Uterus (tissue), 4 donors: ENCODE measurements at places on chromosomes 13 and 19. TPM values are rescaled to one million over a fixed set of nuclear protein-coding genes. Genes with fewer than 3 reads are reported as not detected.

LHB gene
- not detected for total RNA-seq

ZNF433 gene
- 10.6 TPM for total RNA-seq

IRGQ gene
- total RNA-seq, result 30.4 TPM

CYSLTR2 gene
- total RNA-seq, result 0.59 TPM

KLK7 gene
- 1.1 TPM for total RNA-seq

UNC13A gene
- total RNA-seq, result 0.35 TPM

TEX26 gene
- 1.2 TPM for total RNA-seq

CNN1 gene
- 1,727 TPM for total RNA-seq

C3 gene
- total RNA-seq, result 225 TPM

KIR3DL1 gene
- total RNA-seq, result 0.14 TPM

ZBTB45 gene
- 1.0 TPM for total RNA-seq

DYRK1B gene
- 7.6 TPM for total RNA-seq

ADM5 gene
- total RNA-seq, result 1.3 TPM

RPL28 gene
- 20.7 TPM for total RNA-seq

RINL gene
- 308 TPM for total RNA-seq

FBXL12 gene
- 17.2 TPM for total RNA-seq

SHISA2 gene
- 0.24 TPM for total RNA-seq

- no peak for DNase-seq
- H3K4me3 ChIP-seq, result no peak overlapping the region
- no peaks in the 10 kb centered on the region for H3K4me1 ChIP-seq
- H3K27ac ChIP-seq, result no peak overlapping the region
Measured at GRCh38 chr13:28680541-28680940, 21.6 kb downstream of the POMP start.

- no peaks in the 10 kb centered on the region for H3K36me3 ChIP-seq
- no peak overlapping the region for H3K4me3 ChIP-seq
- H3K27ac ChIP-seq, result no peak overlapping the region
- H3K27me3 ChIP-seq, result no peaks in the 10 kb centered on the region
Measured at GRCh38 chr19:17184371-17184841, 30.8 kb upstream of the USE1 start.

GRCh38 chr13:82136880-82137279 is 1745.4 kb downstream of the SLITRK1 start:
- no peak for DNase-seq
- no peak overlapping the region for H3K4me3 ChIP-seq
- H3K27me3 ChIP-seq, result no peaks in the 10 kb centered on the region
- H3K27ac ChIP-seq, result no peak overlapping the region
- H3K36me3 ChIP-seq, result no peaks in the 10 kb centered on the region

GRCh38 chr13:30151388-30151787 is 156.0 kb downstream of the KATNAL1 start:
- no peaks in the 10 kb centered on the region for H3K4me1 ChIP-seq
- no peaks in the 10 kb centered on the region for H3K27me3 ChIP-seq
- no peak for DNase-seq
- H3K4me3 ChIP-seq, result no peak overlapping the region
- no peak overlapping the region for H3K27ac ChIP-seq

GRCh38 chr19:48000846-48001245 is 6.4 kb downstream of the ELSPBP1 start:
- H3K4me1 ChIP-seq, result no peaks in the 10 kb centered on the region
- no peak overlapping the region for H3K4me3 ChIP-seq
- DNase-seq, result no peak
- H3K27me3 ChIP-seq, result no peaks in the 10 kb centered on the region
- H3K36me3 ChIP-seq, result no peaks in the 10 kb centered on the region
- H3K27ac ChIP-seq, result no peak overlapping the region

GRCh38 chr13:93151277-93151676 is 75.3 kb upstream of the GPC6 start:
- no peak overlapping the region for H3K4me3 ChIP-seq
- no peak for DNase-seq
- H3K36me3 ChIP-seq, result no peaks in the 10 kb centered on the region
- no peaks in the 10 kb centered on the region for H3K4me1 ChIP-seq
- H3K27me3 ChIP-seq, result no peaks in the 10 kb centered on the region

GRCh38 chr13:51562011-51562671 is 22.1 kb upstream of the WDFY2 start:
- H3K27ac ChIP-seq, result no peak overlapping the region
- no peaks in the 10 kb centered on the region for H3K27me3 ChIP-seq
- H3K36me3 ChIP-seq, result no peaks in the 10 kb centered on the region
- no peak for DNase-seq

- DNase-seq, result no peak
- H3K4me1 ChIP-seq, result no peaks in the 10 kb centered on the region
- H3K4me3 ChIP-seq, result no peak overlapping the region
- H3K27me3 ChIP-seq, result no peaks in the 10 kb centered on the region
- no peak overlapping the region for H3K27ac ChIP-seq
- no peaks in the 10 kb centered on the region for H3K36me3 ChIP-seq
Measured at GRCh38 chr13:112182846-112183531, 116.0 kb downstream of the SOX1 start.

- H3K27ac ChIP-seq, result peak overlapping the region; percentile 71
- no peak for DNase-seq
- H3K27me3 ChIP-seq, result no peaks in the 10 kb centered on the region
- H3K36me3 ChIP-seq, result no peaks in the 10 kb centered on the region
Measured at GRCh38 chr13:80133631-80134261, 207.2 kb downstream of the SPRY2 start.

- H3K4me1 ChIP-seq, result no peaks in the 10 kb centered on the region
- H3K4me3 ChIP-seq, result no peak overlapping the region
- DNase-seq, result no peak
Measured at GRCh38 chr13:103157434-103158145, 91.4 kb upstream of the SLC10A2 start.

- H3K4me3 ChIP-seq, result no peak overlapping the region
- no peaks in the 10 kb centered on the region for H3K36me3 ChIP-seq
- no peaks in the 10 kb centered on the region for H3K4me1 ChIP-seq
- no peak for DNase-seq
- no peaks in the 10 kb centered on the region for H3K27me3 ChIP-seq
Measured at GRCh38 chr13:46109451-46109850, 4.6 kb upstream of the CPB2 start.

DNA sequence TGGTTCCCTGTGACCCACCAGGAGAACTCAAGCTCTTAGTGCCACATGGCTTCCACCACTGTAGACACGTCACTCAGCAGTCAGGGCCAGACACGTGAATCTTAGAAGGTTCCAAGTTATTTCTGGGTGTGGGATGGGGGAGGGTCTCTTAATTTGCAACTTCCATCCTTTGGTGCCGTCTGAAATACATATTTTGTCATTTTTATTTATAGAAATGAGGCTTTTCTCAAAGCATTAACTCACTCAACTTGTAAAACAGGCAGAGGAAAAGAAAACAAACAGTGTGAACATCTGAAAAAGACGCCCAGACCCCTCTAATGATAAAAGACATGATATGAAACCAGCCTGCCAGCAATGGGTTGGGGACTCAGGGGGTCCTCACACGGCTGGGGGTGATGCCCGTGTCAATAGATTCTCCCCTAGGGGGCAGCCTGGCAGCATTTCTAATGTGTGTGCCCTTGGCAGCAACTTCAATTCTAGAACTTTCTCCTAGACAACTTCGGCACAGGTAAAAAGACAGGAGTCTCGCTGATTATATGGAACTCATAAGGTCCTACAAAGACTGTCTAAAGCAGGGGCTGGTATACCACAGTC is 15.4 kb downstream of the PIP5K1C start:
- no peaks in the 10 kb centered on the region for H3K36me3 ChIP-seq
- no peak overlapping the region for H3K4me3 ChIP-seq
- peaks cover 5% of the 10 kb centered on the region for H3K4me1 ChIP-seq
- no peak for DNase-seq
- no peaks in the 10 kb centered on the region for H3K27me3 ChIP-seq

- no peaks in the 10 kb centered on the region for H3K4me1 ChIP-seq
- DNase-seq, result no peak
- H3K36me3 ChIP-seq, result no peaks in the 10 kb centered on the region
- no peak overlapping the region for H3K27ac ChIP-seq
Measured at GRCh38 chr19:2933490-2933910, 11.3 kb downstream of the ZNF77 start.

DNA sequence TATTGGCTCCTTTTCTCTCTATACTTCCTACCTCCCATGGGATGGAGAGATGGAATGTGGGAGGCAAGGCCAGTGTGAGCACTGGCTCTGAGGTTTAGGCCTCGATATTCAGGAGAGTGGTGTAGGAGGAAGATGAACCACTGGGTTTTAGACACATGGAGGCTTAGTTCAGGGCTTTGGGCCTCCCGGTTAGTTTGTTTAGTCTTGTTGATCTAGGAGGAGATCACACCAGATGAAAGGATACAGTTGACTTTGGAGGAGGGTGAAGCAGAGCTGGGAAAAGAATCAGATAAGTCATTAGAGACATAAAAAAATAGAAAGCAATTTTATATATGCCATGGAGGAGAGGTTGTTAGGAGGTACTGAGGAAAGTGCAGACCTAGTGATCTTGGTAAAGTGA is 30.9 kb downstream of the RNASEH2B start:
- H3K36me3 ChIP-seq, result no peaks in the 10 kb centered on the region
- H3K27me3 ChIP-seq, result no peaks in the 10 kb centered on the region
- no peak for DNase-seq

DNA sequence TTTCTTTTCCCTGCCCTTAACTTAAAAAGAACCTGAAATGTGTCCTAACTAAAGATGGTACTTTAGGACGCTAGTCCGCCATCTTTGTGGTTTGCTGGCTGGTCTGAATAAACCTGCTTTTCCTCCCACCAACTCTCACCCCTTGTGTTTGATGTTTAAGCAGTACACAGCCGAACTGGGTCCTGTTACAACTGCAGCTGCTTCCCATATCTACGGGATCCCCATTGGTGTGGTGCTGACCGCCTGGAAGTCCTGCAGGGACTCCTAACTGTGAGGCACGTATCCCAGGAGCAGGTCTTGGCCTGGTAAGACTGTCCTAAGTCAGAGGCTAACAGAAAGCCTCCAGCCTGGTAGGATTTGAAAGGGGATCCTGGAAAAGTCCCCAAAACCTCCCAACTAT is 40.9 kb upstream of the VSTM2B start:
- H3K36me3 ChIP-seq, result no peaks in the 10 kb centered on the region
- no peaks in the 10 kb centered on the region for H3K27me3 ChIP-seq
- no peaks in the 10 kb centered on the region for H3K4me1 ChIP-seq
- no peak overlapping the region for H3K27ac ChIP-seq

DNA sequence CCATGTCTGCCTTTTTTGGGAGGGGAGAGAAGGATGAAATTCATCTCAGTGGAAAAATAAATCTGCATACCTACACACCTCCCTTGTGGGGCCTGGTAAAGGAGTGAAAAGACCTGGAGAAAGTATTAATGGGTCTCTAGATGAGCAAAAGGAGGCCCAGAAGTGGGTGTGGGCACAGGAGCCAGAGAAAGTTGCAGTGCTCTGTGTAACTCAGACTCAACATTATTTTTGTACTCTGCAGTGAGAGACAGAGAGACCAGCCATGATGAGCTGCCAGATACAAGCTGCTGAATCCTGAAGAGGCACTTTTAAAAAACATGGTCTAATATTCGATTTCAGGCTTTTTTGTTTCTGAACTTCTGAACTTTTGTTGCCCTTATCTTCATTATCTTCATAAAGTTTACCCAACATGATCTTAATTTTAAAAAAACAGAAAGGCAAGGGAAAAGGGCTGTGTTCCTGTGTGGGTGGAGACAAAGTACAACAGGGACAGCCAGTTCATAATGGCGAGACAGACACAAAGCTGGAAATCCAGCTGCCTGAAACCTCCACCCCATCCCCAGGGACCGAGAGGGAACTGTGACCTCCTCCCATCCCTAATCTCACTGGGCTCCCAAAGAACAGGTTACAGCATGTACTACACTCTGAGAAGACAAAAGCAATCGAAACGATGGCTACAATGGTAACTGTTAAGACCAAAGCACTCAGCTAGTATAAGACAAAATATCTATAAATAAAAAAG is 77.2 kb downstream of the KLF12 start:
- H3K4me1 ChIP-seq, result no peaks in the 10 kb centered on the region
- peak overlapping the region; percentile 29 for H3K27ac ChIP-seq
- no peak overlapping the region for H3K4me3 ChIP-seq
- no peaks in the 10 kb centered on the region for H3K36me3 ChIP-seq
- DNase-seq, result peak; percentile 24

DNA sequence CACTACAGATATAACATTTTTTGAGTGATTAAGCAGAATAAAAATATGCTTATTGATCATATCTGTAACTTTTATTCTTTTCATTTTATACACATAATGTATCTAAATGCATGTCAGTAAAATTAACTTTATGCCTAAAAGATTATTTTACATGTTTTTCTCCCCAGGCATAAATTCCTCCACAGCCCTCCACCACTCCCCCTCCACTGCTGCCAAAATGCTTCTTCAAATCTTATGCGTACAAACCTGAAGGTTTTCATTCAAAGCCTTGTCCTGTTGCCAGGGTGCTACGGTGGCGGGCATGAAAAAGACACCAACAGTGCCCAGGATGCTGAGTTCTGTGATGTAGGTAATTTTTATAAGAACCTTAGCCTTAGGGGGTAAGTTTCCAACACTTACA is 52.9 kb downstream of the PARP4 start:
- H3K4me1 ChIP-seq, result no peaks in the 10 kb centered on the region
- DNase-seq, result no peak
- H3K27ac ChIP-seq, result no peak overlapping the region
- no peak overlapping the region for H3K4me3 ChIP-seq

DNA sequence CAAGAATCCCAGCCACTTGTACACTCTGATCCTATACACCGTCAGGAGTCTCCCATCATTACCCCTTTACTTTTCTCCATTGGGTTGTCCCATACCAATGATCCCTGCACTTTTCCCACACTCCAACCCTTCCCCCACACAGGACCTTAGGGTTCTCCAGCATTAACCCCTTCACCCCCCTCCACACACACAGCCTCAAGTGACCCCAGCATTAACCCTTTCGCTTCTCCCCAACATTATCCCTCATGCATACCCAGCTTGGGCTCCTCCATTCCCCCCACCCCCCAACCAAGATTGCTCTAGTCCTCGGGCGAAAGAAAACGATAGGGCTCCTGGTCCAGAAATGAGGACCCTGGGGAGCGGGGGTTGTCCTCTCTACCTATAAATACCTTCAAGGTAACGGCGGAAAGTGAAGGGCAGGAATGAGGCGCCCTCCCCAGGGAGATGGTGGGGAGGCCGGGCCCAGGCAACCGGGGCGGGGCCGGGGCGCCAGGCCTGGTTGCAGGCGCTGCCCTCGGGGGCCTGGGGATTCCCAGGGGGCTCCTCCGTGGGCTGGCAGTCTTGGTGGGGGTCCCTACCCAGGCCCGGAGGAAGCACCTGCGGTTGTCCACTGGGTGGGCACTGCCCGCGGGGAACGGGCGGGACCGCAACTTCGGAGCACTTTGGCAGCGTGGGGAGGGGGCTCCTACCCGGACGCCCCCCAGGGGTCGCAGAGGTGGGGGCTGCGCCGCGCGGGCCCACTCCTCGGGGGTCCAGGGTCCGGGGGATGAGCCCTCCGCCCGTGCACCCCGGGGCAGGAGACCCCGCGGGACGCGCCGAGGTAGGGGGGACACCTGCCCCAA is 757 bp downstream of the WIZ start:
- peak; percentile 47 for DNase-seq
- H3K27ac ChIP-seq, result peak overlapping the region; percentile 93
- no peaks in the 10 kb centered on the region for H3K36me3 ChIP-seq
- no peaks in the 10 kb centered on the region for H3K27me3 ChIP-seq
- peaks cover 9% of the 10 kb centered on the region for H3K4me1 ChIP-seq
- H3K4me3 ChIP-seq, result peak overlapping the region; percentile 61

- H3K4me1 ChIP-seq, result no peaks in the 10 kb centered on the region
- H3K27ac ChIP-seq, result peak overlapping the region; percentile 74
- no peaks in the 10 kb centered on the region for H3K27me3 ChIP-seq
- DNase-seq, result peak; percentile 23
- H3K4me3 ChIP-seq, result no peak overlapping the region
Measured at GRCh38 chr13:28640861-28641599, 17.9 kb upstream of the POMP start.

GRCh38 chr19:51326216-51327065 is 15.0 kb downstream of the IGLON5 start:
- H3K4me3 ChIP-seq, result no peak overlapping the region
- peaks cover 36% of the 10 kb centered on the region for H3K27me3 ChIP-seq
- no peak overlapping the region for H3K27ac ChIP-seq
- H3K4me1 ChIP-seq, result no peaks in the 10 kb centered on the region
- no peak for DNase-seq
- H3K36me3 ChIP-seq, result no peaks in the 10 kb centered on the region
